Liver (tissue), 10 donors: ENCODE measurements at places on chromosomes 4 and X. TPM values are rescaled to one million over a fixed set of nuclear protein-coding genes. Genes with fewer than 3 reads are reported as not detected.
A peak's percentile ranks its signal among the peaks of the same experiment; 100 is the strongest.

The THAP9 gene
- 5.9 TPM for total RNA-seq

The BEX1 gene
- total RNA-seq = 84.0 TPM

The DKK2 gene
- 0.33 TPM for total RNA-seq

The PRRG1 gene
- total RNA-seq = 1.2 TPM

The CLDN2 gene
- total RNA-seq = 0.37 TPM

The SYTL5 gene
- 2.8 TPM for total RNA-seq

GRCh38 chr4:56651056-56651350 is 30.1 kb downstream of the HOPX start:
- no peak for DNase-seq
- no peak overlapping the region for H3K4me3 ChIP-seq
- no peak overlapping the region for H3K27ac ChIP-seq
- H3K4me1 ChIP-seq = peaks cover 12% of the 10 kb centered on the region
- H3K36me3 ChIP-seq = no peaks in the 10 kb centered on the region
- peaks cover 2% of the 10 kb centered on the region for H3K27me3 ChIP-seq

- no peak overlapping the region for H3K4me3 ChIP-seq
- no peak overlapping the region for H3K27ac ChIP-seq
- H3K4me1 ChIP-seq = no peaks in the 10 kb centered on the region
- H3K36me3 ChIP-seq = no peaks in the 10 kb centered on the region
- no peaks in the 10 kb centered on the region for H3K27me3 ChIP-seq
- DNase-seq = no peak
Measured at GRCh38 chr4:48311896-48312295, 29.4 kb upstream of the SLAIN2 start.

GRCh38 chr4:45368832-45369231 is 642.5 kb upstream of the GNPDA2 start:
- no peak for DNase-seq
- H3K27ac ChIP-seq = no peak overlapping the region
- H3K4me1 ChIP-seq = no peaks in the 10 kb centered on the region
- H3K4me3 ChIP-seq = no peak overlapping the region
- H3K36me3 ChIP-seq = no peaks in the 10 kb centered on the region

- H3K27me3 ChIP-seq = no peaks in the 10 kb centered on the region
- no peak overlapping the region for H3K27ac ChIP-seq
- H3K36me3 ChIP-seq = no peaks in the 10 kb centered on the region
- no peaks in the 10 kb centered on the region for H3K4me1 ChIP-seq
- no peak for DNase-seq
- no peak overlapping the region for H3K4me3 ChIP-seq
Measured at GRCh38 chr4:135365065-135365464, 1163.5 kb upstream of the PABPC4L start.

GRCh38 chr4:128725405-128726055 is 84.0 kb upstream of the JADE1 start:
- H3K36me3 ChIP-seq = no peaks in the 10 kb centered on the region
- H3K27ac ChIP-seq = no peak overlapping the region
- peaks cover 2% of the 10 kb centered on the region for H3K4me1 ChIP-seq
- peak; percentile 35 for DNase-seq
- H3K4me3 ChIP-seq = no peak overlapping the region

DNA sequence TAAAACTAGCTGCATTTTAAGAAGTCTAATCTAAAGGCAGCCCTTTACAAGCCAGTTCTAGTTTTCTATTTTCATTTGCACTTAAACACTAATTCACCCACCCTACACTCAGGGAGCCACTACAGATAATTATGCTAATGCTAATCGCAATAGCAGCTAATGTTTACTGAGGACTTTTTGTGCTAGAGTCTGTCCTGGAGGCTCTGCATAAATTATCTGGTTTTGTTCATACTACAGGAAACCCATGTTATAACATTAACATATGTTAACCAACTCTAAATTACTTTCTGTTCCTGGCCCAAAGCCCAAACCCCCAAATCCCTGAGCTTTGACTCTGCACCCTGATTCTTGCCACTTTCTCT is 480 bp upstream of the RADX start:
- no peaks in the 10 kb centered on the region for H3K27me3 ChIP-seq
- peak overlapping the region; percentile 47 for H3K4me3 ChIP-seq
- DNase-seq = no peak

DNA sequence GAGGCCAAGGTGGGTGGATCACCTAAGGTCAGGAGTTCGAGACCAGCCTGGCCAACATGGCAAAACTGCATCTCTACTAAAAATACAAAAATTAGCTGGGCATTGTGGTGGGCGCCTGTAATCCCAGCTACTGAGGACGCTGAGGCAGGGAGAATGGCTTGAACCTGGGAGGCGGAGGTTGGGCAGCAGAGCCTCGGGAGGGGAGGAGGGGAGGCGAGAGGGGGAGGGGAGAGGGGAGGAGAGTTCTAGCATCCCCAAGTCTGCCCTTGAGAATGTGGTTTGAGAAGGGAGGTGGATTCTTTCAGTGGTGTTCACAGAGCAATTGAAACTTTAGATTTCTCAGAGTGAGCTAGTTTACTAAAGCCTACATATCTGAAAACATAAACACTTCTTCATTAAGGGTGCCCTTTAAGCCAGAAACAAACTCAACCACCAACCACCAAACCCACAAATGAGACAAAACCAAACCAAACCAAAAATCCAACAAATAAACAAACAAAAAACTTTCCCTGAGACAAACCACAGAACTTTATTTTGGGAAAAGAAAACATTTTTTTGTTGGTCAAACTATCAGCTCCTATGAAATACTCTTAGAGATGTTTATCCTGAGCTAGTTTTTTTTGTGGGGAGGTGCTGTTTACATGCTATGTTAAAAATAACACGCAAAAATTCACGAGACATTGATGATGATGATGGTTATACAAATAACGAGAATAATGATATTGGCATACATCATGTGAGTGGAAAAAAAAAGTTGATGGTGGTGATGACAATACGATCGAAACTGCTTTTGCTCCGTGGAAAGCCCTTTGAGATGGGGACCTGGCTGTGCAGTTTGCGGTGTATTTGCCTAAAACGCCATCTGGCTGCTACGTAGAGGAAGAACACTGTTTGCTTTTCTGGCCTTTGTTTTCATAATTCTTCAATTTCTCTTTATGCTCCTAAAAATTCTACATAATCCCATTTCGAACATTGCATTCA is 98.2 kb upstream of the PRKX start:
- H3K4me3 ChIP-seq = no peak overlapping the region
- DNase-seq = no peak
- H3K27ac ChIP-seq = no peak overlapping the region
- H3K36me3 ChIP-seq = no peaks in the 10 kb centered on the region
